ENCODE measurements at places on chromosomes 16 and 17.

DNA sequence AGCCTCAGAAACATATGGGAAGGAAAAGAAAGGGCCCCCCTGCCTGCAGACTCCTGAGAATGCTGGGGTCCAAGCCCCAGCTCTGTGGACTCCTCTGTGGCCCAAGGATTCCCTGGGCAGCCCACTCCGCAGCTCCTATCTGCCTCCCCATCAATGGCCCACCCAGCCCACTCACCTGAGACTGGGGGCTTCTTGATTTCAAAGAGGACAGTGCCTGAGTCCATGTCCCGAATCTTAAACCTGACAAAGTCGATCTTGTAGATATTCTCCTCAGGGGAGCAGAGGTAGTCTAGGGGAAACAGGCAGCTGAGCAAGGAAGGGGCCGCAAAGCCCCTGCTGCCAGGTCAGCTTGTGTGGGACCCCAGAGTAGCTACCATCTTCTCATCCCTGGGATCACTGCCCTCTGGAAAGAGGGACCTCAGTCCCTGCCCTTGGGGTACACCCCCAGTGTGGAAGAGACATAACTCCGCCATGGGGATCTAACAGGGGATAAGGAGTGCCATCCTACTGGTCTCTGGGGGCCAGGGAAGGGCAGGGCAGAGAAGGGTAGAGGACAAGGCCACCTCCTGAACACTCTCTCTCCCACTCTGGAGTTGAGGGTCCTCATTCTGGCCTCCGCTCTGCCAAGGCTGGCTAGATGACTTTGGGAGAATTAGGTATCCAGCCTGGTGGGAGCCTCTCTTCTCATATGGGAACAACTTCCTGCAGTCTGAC lies 3.9 kb downstream of the UNC119 start:
- no peak for DNase-seq

DNA sequence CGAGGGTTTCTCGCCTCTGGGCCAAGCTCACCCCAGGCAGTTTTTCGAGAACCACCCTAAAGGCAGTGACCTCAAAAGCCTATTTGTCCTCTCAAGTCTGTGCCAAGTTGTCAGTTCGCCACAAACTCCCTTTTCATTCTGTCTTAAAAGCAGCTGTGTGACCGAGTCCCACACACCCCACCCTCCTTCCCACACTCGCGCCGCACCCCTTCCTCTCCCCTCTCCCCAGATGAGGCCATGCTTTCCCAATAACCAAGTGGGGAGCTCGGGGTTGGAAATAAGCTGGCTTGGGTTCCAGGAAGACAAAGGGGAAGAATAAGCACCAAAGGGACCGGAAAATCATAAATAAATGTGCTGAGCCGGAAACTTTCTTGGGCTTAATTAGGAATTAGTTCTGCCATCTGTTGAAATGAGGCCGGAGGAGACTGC lies 36.7 kb downstream of the GRIN2C start:
- no peak for DNase-seq

DNA sequence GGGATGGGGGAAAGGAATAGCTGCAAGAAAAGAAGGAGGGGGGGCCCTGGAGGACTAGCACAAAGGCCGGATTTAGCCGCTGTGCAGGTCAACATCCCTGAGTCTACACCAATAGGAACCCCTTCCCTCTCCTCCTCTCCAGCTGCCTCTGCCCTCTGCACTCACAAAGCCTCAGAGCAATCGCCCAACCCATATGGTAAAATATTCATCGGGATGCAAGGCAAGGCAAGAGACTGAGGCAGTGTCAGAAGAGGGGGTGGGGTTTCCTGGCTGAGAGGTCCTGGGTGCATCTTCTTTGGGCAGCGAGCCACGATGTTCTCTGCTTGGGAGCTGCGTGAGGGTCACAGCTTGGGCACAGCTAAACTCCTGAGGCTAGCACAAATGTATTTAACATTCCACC lies 115.5 kb upstream of the NLRP1 start:
- DNase-seq = no peak

- no peak for DNase-seq
These were observed 13.4 kb downstream of the ARL4D start for GRCh38 chr17:43412166-43412565.

DNA sequence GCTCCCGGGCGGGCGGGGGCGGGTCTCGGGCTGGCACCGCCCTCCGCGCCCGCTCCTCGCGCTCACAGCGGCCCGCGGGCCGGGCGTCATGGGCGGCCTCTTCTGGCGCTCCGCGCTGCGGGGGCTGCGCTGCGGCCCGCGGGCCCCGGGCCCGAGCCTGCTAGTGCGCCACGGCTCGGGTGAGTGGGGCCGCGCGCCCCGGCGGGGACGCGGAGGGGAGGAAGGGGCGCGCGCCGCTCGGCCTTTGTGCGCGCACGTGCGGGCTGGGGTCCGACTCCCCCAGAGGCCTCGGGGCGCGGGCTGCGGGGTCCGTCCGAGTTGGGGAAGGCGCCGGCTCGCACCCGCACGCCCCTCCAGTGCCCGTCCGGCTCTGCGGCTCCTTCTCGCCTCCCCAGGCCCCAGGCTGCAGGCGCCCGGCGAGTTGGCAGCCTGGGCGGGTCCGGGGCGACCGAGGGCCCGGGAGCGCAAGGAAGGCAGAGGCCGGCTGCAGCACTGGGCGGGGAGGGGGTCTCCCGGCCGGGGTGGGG lies at the start of gene NME4:
Gene NME4 (plus strand): TSS at position 65 of the 527 bp plus-strand sequence. CDS start 24 bp downstream, at position 89.
- DNase-seq = no peak

DNA sequence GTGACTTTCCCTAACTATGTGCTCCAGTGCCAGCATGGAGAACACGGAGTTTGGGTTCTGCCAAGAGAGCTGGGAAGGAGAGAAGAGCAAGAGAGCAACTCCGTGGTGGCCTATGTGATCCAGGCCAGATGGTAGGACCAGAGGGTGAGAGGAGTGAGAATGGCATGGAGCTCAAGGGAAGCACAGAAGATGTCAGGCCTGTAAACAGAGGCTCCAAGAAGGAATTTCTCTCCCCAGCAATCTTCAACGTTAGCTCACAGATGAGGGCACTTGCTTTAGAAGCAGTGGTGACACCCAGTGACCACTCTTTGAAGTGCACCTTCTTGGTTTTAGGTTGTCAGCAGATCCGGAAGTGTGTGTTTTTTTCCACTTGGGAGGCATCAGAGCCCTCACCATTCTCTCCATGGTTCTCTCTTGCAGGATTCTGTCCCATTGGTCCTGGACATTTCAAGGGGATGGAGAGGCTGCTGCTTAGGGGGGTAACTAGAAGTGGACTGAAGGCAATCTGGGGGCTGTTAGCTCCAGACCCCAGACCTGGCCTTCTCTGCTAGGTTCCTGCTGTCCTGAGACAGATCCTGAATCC lies 18.1 kb upstream of the TMEM98 start:
- peak; percentile 18 for DNase-seq

DNA sequence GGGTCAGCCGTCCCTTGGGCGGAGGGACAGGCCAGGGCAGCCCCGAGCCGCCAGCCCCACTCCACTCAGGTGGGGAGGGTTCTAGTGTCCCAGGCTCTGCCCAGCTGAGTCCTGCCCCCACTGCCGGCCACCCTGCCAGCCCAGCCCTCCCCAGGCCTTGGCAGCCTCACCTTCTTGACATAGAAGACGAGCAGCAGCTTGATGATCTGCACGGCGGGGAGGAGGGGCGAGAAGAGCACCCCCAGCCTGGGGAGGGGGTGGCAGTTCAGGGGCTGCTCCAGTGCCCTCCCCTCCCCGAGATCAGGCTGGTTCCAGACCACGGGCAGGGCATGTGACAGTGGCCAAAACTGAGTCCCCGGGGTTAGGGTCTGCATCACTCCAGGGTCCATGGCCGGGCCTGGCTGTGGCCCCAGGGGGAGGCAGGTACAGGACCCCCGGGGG lies 9.7 kb downstream of the TMC6 start:
- DNase-seq = no peak

DNA sequence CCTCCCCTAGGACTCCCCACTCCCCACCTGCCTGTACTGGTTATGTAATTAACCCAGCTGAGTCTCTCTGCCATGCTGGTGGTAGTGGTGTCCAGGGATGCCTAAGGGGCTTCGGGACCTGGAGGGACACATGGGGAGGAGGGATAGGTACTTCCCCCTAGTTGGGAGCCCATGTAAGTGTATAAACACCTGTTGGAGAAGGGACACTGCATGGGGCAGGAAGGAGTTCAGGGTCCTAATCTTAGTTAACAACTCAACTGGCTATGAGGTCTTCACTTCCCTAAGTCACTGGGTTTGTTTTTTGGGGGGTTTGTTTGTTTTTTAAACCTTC lies 1.3 kb downstream of the RASL10B start:
- DNase-seq = no peak

DNA sequence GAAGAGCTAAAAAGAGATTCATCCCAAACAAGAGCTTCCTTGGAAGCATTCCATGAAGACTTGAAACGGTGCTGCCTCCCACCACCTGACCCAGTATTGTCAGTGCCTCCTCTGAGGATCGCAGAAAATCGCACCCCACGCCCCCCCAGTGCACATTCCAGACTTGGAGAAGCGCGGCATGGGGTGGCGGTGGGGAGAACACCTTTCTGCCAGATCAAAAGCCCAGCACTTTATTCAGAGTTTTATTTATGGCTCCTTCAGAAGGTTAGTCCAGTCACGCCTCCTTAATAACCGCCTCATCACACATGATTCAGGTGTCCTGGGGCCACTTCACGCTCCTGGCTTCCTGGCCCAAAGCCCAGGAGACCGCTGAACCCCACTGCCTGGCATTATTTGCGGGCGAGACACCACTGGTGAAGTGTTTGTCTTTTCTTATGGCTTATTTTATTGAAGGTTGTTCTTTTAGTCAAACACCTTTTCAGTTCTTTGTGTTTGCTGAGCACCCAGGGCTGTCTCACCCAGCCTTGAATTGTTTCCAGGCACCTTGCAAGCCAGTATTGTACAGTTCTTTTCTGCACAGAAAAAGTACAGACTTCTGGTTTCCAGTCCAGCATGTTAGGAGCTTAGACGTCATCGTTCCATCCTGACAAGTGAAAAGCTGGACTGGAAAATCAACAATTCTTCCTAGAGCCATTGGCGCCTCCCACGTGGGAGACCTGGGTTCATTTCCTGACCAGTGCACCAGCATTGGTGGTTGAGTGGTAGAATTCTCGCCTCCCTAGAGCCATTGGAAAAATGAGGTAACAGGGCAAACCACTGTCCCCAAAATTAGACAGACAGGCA lies 79.6 kb upstream of the CACNG5 start:
- no peak for DNase-seq

- DNase-seq = no peak
These were observed 54.7 kb downstream of the WSCD1 start for GRCh38 chr17:6124856-6125255.

- peak; percentile 28 for DNase-seq
These were observed 208.2 kb downstream of the FTO start for GRCh38 chr16:53912155-53912554.

DNA sequence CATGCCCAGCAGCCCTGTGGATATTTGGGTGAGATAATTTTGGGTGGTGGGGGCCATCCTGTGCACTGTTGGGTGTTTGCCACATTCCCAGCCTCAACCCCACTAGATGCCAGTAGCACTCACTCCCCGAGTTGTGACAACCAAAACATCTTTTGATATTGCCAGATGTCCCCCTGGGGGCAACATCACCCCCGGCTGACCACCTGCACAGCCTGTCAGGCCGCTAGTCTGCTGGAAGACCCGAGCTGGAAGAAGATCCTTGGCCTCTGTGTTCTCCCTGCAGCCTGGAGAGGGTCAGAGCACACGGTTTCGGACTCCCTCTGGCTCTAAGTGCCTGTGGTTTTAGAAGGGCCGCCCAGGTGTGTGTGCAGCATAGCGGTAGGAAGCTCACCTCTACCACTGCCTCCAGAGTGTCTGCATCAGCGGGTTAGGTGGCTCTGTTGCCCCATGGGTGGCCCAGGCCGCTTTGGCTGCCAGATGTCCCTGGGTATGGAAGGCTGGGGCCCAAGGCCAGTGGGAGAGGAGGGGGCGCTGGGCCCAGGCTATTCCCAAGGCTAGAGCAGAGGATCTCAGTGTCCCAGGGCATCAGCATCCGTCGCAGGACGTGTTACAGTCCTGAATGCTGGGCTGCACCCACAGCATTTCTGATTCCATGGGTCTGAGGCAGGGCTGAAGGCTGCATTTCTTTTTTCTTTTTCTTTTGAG lies 195.8 kb upstream of the GSE1 start:
- DNase-seq = no peak

GRCh38 chr17:27283060-27283459 lies 10.9 kb upstream of the WSB1 start:
- DNase-seq = no peak

GRCh38 chr17:16425698-16426659 lies 10.6 kb downstream of the TRPV2 start:
- DNase-seq = no peak

Measured in effector CD4-positive, alpha-beta T cell (primary cell).